Subcutaneous preadipocyte (primary cell): ENCODE measurements at places on chromosomes 6 and 20. TPM values are rescaled to one million over a fixed set of nuclear protein-coding genes. Genes with fewer than 3 reads are reported as not detected.

The BFSP1 gene
- total RNA-seq, result 0.73 and 0.98 TPM in 2 replicates

The BICRAL gene
- total RNA-seq, result 5.9 and 6.5 TPM in 2 replicates

The PRDM1 gene
- 0.78 and 1.1 TPM in 2 replicates for total RNA-seq

The RAMACL gene
- 2.5 and 5.5 TPM in 2 replicates for total RNA-seq

The LTV1 gene
- total RNA-seq, result 17.6 and 22.9 TPM in 2 replicates

The CRISP3 gene
- not detected in 2 replicates for total RNA-seq

The PMEPA1 gene
- total RNA-seq, result under 0.01 and 0.20 TPM in 2 replicates

The ECT2L gene
- total RNA-seq, result not detected in 2 replicates
